ENCODE measurements at places on chromosomes 1 and 21.

- DNase-seq: no peak
These were observed 12.6 kb upstream of the RCSD1 start for GRCh38 chr1:167617153-167618147.

DNA sequence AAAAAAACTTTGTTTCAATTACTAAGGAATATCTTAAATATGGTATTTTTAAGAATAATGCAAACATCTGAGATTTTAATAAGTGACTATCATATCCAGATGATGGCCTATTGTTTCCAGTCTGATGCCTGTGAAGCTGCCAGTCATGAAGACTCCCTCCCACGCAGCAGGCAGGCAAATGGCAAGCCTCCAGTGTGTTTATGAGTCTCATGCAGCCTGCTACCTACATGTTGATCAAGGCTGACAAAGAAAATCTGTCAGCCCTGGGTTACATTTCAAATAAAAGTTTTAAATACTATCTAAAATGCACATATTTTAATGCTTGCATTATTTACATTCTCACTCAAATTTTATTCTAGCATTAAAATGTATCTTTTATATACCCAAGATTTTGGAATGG lies 137.6 kb upstream of the RNPC3 start:
- no peak for DNase-seq

DNA sequence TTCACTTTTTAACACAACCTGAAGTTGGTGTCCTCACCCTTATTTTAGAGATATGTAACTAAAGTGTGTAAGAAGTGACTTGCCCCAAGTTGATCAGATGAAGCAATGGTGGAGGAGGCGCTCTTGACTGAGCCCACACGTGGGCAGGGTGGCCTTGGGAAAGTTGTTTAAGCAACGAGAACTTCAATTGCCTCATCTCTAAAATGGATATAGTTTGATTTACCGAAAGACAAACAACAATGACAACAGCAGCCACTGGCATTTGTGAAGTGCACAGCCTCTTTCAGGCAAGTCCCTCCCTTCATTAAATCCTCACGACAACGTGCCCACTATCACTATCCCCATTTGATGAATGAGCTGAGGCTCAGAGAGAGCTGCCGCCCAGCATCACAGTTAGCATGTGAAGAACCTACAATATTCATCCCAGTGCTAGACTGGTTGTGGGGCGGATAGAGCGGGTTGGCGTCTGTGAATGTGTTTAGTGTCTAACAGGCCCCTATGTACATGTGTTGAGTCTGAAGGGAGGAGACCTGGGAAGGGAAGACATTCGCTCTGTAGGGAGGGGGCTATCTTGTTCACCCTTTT lies 3.0 kb downstream of the IL22RA1 start:
- DNase-seq: no peak

DNA sequence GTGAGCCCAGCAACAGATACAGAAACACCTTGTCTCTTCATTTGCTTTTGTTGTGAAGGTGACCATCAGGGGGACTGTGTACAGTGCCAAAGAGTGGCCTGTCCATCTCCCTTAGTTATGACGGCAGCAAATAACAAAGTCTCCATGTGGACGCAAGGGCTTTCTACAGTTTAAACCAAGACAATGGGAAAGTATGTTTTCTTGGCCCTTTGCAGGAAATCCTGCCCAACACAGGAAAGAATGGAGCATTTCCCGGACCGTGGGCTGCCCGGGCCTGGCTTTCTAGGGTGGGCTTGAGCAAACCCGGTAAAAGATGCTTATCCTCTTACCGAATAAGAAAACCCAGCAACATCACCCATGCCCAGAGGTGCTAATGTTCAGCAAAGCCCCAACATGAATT lies 87.3 kb downstream of the ZBTB18 start:
- no peak for DNase-seq

DNA sequence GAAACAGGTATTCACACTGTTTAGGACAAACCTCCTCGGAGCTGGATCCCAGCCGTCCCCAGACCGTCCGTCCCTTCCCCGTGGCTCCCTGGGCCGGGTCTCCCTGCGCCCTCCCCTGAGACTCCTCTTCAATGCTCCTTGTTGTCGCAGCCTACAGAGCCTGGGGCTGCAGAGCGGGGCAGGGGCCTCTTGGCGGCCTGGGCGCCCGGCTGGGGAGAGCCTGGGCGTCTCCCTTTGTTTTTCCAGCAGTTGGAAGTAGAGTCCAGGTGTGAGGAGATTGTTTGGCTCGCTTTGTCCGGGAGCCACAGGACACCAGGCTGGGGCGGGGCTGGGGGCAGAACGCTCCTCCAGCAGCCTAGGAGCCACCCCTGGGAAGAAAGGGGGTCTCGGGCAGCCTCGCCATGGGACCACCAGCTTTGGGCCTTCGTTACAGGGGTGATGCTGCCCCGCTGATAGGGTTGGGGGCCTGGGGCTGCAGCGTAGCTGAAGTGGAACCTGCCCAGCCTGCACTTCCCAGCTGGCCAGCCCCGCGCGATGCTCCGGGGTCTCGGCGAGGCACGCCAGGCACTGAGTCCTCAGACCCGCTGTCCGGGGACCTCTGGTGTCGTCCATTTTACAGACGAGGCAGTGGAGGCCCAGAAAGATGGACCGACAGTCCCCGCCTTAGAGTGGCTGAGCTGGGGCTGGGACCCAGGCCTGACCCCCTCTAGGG lies 66.9 kb downstream of the PRDM16 start:
- DNase-seq: no peak

DNA sequence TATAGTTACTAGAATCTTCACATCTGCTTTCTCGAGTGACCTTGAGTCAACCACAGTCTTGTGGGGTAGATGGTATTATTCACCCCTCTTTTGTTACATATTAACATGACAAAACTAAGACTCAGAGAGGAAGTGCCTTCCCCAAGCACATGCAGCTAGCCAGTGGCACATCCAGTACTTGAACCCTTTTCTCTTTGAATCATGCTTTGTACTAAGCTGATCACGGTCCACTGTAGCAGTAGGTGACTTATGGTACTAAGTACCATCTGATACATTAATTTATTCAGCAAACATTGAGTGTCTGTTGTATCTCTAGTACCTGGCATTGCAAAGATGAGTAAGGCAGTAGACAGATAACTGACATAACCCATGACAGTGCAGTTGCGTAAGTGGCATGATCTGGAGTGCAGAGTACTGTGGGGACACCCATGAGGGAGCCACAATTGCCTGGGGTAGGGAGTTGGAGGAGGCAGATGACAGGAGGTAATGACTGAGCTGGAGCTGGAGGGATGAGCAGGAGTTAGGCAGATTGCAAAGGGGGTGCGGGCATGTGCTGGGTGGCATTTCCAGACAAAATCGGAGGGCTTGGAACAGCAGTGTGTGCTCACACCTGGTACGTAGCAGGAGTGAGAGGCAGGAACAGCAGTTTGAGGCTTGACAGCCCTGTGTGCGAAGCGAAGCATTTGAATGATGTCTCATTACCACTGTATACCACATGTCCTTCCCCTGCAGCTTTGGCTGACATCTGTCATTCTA lies 29.8 kb downstream of the UCK2 start:
- DNase-seq: no peak

DNA sequence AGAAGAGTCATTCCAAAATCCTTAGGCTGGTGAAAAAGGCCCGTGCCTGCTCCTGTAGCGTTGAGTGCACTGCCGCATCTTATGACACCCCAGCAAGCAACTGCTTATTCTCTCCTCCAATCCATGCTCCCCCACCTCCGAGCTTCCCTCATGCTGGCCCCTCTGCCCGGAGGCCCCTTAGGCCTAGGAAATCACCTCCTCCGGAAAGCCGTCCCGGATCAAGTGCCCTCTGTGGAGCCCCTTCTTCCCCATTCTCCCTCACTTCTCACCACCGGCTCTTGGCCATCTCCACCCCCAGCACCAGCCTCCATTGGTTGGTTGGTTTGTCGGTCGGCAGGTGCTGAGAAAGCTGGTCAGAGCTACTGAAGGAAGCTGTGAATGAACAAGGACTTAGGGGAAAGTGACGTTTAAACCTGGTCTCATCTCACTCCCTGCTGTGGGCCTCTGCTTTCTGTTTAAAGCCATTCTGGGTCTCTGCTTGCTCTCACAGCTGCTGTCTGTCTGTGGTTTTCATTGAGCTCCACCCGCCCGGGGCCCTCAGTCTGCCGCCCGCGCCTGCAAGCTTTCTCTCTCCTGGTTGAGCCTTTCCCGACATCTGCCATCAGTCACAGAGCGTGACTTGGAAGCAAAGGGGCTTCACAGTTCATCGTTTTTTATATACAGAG lies 122.2 kb downstream of the KCNN3 start:
- no peak for DNase-seq

DNA sequence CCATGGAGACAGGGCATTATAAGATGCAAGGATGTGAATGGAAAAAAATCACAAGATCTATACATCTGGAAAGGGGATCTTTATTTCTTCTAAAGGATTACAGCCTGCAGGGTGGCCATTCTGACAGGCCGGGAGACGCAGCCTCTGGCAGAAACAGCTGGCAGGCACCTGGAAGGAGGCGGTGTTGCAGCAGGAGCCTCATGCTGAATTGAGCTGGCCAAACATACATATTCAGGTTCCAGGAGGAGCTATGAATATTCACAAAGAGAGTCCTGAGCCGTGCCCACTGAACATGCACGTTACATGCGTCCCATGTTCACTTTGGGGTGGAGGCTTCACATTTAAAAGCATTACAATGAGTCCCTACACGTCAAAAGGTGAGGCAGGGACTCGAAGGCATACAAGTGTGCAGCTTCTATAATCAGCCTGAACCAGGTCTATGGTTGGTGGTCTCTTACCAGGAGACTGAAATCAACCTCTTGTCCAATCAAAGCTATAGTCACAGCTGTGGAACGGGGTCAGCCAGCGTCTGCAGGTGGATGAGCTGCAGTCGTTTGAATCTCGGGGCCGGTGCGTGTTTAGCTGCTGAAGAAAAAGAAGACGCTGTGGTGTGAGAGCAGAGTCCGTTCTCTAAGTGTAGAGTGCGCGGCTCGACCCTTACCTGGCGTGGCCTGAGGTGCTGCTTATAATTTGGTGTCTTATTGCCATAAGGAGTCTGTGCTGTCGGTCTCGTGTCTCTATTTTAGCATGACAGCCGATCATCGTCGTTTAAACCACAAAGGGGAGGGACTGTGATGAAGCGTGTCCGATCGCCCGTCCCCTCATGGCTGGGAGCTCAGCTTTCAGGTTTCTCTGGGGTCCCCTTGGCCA lies 183.0 kb downstream of the ETS2 start:
- no peak for DNase-seq

DNA sequence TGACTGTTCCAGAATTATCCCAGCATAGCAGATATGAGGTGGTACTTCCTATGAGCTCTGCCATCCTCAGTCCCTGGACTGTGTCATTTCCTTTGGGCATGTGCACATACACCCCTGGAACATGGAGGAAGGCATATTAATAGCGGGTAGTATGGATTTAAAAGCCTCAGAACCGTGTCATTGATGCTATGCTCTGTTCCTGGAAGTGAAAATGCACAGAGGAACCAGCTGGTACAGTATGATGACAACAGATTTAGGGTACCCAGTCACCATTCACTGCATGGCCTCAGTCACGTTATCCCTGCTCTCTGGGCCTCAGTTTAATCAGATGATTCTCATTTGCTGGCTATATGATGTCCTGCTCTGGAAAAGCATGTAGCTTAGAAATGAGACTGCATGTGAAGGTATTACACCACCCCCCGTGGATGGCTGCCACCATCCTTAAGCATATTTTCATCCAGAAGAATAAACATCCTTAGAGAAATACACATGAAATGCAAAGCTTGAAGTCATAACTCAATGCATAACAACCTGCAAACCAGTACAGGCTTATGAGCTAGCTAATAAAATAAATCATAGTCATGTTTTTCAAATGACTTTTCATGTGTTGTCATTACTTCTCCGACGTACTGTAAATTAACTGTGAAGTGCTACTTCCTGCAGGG lies 37.8 kb downstream of the SETD4 start:
- DNase-seq: no peak

DNA sequence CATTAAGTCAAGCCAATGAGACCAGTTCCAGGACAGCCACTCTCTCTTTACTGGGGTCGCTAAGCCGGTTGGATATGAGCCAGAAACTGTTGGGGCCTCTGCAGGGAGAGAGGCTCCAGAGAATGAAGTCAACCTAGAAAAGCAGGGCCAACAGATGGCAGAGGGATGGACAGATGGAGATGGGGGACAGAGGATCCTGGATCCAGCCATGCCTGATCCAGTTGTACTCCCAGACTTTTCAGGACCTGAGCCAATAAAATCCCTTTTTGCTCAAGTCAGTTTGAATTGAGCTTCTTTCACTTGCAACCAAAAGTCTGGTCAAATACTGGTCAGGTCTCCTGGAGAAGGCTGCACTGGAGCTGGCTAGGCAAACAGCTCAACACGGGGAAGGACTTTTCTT lies 2.2 kb downstream of the DHCR24 start:
- no peak for DNase-seq

DNA sequence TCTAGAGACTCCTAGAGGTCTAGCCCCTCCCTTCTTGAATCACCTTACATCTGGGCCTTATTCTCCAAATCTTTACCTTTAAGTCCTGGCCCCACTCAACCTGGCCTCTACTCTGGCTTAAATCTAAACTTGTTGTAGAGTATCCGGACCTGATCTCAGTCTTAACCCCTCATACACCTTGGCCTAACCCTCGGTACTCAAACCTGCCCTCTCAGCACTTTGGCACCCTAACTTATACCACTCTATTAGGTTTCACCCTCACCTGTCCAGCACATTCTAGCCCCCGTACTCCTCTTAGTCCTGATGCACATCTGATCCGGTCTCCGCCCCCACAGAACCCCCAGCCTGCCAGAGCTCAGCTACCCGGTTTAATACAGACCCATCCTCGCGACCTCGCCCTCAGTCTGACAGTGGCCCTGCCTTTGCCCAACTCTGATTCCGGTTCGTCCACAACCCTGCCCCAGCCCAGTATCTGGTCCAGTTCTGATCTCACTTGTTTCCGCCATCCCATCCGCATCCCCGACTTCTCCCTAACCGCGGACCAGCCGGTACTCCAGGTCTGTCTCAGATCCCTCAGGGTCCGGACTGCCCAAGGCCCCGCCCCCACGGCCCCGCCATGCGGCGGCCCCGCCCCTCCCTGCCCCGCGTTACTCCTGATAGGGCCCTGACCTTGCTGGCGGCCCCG lies 1.5 kb downstream of the TRIM62 start:
- no peak for DNase-seq

GRCh38 chr1:153985341-153985912 lies 712 bp downstream of the RAB13 start:
- peak; percentile 48 for DNase-seq

DNA sequence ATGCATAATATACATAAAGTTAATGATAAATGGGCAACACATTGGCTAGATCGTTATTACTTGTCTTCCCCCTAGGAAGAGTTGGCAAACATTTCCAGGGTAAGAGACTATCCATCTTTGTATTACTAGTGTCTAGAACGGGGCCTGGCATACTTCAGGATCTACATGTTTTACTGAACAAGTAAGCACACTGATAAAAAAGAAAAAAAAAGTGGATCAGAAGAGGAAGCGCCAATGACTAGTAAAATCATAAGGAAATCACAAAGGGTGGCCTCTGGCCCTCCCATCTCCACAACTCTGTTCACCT lies 482 bp downstream of the TM2D1 start:
- DNase-seq: no peak

GRCh38 chr1:162919034-162919433 lies 58.1 kb upstream of the CCDC190 start:
- no peak for DNase-seq

GRCh38 chr1:43177691-43178090 lies 5.6 kb downstream of the CFAP57 start:
- no peak for DNase-seq

GRCh38 chr1:196309386-196309785 lies 298.9 kb downstream of the KCNT2 start:
- no peak for DNase-seq
